ENCODE measurements at places on chromosomes 5 and 9. TPM values are rescaled to one million over a fixed set of nuclear protein-coding genes. Genes with fewer than 3 reads are reported as not detected.

DNA sequence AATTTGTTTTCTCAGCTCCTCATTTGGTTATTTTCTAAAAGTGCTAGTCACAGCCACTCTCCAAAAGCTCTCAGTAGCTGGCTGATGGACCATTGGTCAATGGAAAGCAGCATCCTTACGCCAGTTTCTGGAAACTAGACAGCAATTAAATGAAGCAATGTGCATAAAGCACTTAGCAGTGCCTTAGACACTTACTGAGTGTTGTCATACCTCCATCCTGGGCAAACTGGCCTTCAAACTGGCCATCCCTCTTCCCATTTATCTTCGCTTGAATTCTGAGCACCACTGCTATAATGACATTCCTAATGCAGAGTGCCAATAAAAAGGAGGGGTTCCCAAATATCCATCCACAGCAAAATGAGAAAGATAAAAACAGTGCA, 209.2 kb downstream of the ENC1 start:
- DNase-seq = no peak

The GRXCR2 gene
- total RNA-seq = not detected

The RIC1 gene
- 16.6 TPM for total RNA-seq

DNA sequence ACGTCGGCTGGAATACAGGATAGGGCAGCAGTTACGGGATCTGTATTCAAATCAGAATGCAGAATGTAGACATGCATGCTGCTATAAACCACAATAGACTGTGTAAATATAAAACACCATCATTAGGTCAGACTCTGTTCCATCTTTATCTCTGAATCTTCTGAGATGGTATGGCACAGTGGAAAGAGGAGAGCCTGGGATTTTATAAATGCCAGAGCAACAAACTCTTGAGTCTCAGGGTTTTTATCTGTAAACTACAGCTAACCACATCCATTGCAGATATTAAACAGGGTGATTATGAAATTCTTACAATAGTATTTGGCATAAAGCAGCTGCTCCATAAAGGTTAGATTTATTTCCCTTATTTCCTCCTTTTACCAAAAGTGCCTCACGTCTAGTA, 108.7 kb downstream of the ZDHHC21 start:
- DNase-seq = no peak

DNA sequence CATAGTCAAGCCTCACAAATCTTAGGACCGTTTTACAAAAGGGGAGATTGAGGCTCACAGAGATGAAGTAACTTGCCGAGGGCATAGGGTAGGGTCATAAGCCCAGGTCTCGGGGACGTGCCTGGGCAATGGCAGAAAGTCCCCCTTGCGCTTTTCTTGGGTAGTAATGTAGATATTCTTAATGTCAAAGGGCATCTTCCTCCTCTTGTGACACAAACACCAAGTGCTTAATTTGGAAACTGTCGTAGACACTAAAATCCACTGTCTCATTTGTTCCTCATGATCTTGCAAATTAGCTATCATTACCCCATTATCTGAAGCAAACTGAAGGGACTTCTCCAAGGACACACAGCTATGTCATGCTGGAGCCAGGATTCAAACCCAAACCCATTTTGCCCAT, 180.8 kb downstream of the GAS1 start:
- no peak for DNase-seq

- no peak for DNase-seq
Measured at GRCh38 chr5:74482523-74482922, 158.0 kb downstream of the ENC1 start.

DNA sequence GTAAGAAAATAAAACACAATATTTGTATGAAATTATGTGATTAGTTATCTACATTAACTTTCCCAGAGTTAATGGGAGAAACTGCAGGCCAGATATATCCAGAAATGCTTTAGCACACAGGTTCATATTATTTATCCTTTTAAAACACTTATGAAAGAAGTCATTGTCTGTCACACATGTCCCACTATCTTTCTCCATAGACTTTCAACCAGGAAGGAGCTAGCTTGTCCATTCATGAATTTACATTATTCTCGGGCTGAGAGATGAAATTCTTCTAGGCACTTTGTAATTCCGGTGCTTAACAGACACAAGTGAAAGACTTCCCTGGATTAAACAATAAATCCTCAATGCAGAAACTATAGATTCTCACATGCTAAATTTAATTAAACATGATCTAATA, 1043.2 kb downstream of the CDH9 start:
- no peak for DNase-seq

The DEPDC1B gene
- total RNA-seq = 39.4 TPM

DNA sequence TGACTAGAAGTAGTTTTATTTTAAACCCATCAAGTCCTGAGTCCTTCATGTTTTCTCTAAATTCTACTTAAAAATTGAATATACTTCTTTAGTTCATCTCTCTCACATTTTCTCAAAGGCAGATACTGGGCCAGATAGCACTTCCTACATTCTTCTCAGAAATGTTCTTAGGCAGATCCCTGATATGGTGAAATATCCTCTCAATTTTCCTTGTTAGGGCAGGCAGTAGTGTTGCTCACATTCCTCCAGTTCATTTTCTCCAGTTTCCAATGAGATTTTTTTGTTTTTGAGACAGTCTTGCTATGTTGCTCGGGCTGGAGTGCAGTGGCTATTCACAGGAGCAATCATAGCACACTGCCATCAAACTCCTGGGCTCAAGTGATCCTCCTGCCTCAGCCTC, 5.7 kb downstream of the GCNT1 start:
- no peak for DNase-seq

- no peak for DNase-seq
Measured at GRCh38 chr9:125908136-125908535, 161.0 kb downstream of the PBX3 start.

DNA sequence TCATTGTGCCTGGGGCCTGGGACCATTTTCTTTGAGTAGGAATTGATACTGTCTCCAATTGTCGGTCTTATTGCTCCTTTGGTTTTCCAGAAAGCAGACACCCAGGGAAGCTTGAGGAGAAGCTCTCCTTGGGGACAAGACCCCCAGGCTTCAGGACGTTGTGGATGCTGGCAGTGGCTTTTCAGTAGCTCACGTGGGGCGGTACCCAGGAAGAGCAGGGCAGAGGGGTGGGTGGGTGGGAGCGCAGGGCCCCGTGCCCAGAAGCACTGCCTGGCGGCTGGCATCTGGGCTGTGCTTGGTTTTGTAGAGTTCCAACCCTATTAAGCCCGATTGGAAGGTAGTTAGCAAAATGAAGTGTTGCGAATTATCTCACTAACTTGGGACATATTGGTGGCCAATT, 374.2 kb upstream of the IRX1 start:
- no peak for DNase-seq

DNA sequence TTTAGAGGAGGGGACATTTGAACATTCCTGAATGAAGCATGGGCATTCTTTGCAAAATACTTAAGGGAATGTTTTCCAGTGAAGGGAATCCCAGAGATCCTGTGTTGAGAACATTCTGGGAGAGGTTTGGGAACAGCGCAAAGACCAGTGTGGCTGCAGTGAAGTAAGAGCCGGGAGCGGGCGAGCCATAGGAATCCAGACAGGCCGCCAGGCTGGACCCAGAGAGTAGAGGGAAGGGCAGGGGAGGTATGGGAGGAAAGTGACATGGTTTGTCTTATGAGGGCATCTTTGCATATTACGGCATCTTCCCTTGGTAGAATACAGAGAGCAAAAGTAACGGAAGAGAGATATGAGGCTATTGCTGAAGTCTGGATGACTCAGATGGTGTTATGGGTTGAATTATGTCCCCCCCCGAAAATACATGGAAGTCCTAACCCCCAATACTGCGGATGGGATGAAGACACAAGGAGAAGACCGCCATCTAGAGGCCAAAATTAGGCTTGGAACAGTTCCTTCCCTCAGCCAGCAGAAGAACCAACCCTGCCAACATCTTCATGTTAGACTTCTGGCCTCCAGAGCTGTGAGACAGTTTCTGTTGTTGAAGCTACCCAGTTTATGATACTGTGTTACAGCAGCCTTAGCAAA, 268.2 kb downstream of the MAST4 start:
- DNase-seq = peak; percentile 39

The STPG3 gene
- not detected for total RNA-seq
